ENCODE measurements at places on chromosomes 13 and 19. TPM values are rescaled to one million over a fixed set of nuclear protein-coding genes. Genes with fewer than 3 reads are reported as not detected.

Gene AKAP11
- total RNA-seq, result 76.2 TPM

Gene PRSS57
- not detected for total RNA-seq

Gene ZNF606
- total RNA-seq, result 65.6 TPM

Gene SLC25A41
- total RNA-seq, result 0.41 TPM

Gene TGFB1
- 0.41 TPM for total RNA-seq

Gene PCDH17
- 94.2 TPM for total RNA-seq

Gene ZNF439
- total RNA-seq, result 38.3 TPM

Gene ZNF136
- total RNA-seq, result 25.7 TPM
